Hepatocyte (in vitro differentiated cells): ENCODE measurements at places on chromosomes 7 and 10.
A peak's percentile ranks its signal among the peaks of the same experiment; 100 is the strongest.

DNA sequence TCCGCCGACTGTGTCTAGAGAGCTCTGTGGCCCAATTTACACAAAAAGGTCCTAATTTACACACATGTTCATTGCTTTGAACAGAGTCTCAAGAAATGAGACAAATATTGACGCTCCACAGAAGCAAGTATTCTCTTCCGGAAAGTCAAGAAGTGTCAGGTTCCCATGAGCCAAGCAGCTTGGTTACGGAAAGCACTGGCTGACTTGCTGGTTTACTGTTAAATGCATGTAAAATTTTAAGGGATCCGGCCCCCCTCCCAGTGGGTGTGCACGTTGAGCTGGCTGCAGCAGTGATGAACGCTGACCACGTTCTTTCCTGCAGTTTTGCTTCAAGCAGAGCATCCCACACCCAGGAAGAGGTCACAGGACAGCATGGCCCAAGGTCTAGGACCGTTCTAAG is 76.8 kb downstream of the DIP2C start:
- DNase-seq: no peak

DNA sequence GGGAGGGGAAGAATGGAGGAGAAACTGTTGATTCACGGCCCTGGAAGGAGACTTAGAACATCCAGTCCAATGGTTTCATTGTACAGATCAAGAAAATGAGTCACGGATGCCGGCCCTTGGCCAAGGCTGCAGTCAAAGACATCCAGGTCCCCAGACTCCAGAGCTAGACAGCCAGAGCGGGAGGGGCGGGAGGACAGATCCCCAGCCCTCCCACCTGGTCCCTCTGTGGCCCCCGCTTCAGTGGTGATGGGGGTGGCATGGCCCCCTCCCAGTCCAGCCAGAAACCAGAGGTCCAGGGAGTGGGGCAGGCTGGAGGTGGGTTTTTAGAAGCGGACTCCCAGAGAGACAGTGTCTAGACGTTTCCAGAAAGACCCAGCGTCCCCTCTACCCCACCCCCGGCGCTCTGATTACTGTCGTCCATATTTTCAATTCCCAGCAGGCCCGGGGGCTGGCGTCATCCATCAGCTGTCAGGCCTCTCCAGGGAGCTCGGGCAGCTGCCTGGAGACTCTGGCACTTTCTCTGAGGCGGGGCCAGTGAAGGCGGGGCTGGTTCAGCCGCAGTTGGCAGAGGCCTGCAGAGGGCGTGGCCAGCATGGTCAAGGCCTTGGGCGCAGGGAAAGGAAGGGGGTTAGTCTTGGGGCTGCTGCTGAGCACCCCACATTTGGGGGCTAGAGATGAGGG is 8.0 kb upstream of the HSPB1 start:
- peak; percentile 89 for DNase-seq

DNA sequence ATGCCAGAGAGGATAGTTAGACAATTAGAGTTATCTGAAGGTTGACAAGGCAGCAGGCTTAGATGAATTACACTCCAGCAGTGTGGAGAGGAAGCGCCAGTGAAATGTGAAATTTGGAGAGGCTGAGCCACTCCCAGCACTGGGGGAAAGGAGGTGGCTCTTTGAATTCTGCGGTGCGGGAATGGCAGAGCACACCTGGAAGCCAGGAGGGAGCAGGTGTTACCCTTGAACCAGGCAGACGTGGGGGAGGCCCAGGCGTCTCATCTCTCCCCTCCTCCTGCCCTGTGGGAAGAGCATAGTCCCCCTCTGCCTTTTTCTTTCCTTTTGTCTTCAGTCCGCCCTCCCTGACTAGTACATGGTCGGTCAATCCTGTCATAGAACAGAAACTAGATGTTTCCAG is 203.1 kb downstream of the DPP6 start:
- no peak for DNase-seq

GRCh38 chr7:24428676-24429075 is 144.6 kb upstream of the PALS2 start:
- no peak for DNase-seq

DNA sequence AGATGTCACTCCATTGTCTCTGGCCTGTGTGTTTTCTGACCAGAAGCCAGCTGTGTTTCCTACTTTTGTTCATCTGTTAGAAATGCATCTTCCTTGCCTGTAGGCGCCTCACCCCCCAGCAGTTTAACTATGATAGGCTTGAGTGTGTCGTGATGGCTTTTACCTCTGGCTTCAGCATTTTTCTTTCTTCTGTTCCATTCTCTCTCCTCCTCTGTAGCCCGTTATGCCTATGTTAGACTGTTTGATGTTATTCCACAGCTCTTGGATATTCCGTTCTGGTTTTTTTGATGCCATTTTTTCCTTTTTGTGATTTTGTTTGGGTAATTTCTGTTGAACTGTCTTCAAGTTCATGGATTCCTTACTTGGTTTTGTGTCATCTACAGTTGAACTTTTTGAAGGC is 17.9 kb downstream of the MMP21 start:
- DNase-seq: no peak

DNA sequence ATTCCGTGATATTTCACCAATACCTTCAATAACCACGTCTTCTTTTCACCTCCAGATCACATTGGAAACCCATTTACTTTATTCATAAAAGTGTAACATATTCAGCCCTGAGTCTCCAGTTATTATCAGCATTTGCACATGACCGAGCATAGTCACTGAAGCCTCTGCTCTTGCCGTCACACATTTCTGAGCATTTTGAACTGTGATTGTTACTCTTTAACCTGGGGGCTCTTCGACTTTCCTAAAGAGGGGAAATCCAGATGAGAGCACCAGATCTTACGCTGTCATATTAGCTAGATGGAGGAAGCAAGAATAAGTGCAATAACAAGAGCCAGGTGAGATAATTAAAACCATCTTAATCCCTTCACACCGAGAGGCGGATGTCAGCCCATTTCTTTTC is 260.0 kb upstream of the NRP1 start:
- no peak for DNase-seq

GRCh38 chr10:126969310-126969709 is 64.1 kb downstream of the DOCK1 start:
- peak; percentile 31 for DNase-seq

DNA sequence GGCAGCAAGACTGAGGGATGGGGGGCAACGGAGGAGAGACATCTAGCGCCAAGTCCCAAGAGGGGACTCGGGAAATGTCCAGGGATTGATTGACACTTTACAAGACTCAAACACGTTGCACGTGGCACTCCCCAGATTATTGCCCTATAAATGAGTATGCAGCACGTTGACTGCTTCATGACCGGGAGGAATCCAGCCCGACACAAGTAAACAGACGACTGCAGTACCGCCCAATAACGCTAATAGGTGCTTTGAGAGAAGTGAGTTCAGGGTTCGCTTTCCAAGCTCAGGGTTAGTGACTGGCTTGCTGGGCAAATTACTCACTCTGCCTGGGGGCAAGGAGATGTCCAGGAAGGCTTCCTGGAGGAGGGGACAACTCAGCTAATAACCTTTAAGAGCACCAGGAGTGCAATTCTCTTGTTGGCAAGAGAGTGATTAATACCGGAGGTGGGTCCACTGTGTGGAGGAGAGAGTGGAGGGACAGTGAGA is 73.3 kb upstream of the MYL10 start:
- peak; percentile 78 for DNase-seq

GRCh38 chr10:92175164-92175563 is 115.7 kb downstream of the CPEB3 start:
- no peak for DNase-seq

GRCh38 chr7:11616466-11616865 is 215.5 kb downstream of the THSD7A start:
- no peak for DNase-seq

DNA sequence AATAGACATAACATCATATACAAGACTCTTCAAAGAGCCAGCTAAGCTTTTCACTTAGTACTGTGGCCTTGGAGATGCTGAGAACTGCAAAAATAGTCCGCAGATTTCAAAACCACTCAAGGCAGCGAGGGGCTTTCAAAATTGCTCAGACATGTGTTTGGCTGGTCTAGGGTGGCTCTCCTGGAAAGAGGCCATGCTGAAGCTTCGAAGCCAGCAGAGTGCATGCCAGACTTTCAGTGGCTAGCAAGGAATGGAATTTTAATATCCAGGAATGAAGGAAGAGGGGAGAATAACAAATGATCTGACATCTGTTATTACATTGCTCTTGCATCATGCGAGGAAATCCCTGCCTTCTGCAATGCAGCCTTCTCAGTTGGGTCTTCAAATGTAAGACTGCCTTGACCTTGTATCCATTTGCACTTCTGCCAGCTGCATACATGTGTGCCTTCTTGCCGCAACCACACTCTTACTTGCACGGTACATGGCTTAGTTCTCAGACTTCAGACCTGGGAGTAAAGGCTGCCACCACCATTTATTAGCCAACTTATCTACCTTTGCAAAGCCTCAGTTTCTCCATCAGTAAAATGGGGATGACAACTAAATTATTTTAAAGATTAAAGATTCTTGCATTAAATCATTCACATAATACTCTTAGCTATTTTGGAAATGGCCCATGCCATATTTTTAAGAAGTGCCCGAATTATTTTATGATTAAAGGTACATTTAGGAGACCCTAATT is 55.9 kb downstream of the ITIH5 start:
- peak; percentile 66 for DNase-seq

- no peak for DNase-seq
Observed at GRCh38 chr10:59456199-59456598, 93.8 kb upstream of the FAM13C start.

DNA sequence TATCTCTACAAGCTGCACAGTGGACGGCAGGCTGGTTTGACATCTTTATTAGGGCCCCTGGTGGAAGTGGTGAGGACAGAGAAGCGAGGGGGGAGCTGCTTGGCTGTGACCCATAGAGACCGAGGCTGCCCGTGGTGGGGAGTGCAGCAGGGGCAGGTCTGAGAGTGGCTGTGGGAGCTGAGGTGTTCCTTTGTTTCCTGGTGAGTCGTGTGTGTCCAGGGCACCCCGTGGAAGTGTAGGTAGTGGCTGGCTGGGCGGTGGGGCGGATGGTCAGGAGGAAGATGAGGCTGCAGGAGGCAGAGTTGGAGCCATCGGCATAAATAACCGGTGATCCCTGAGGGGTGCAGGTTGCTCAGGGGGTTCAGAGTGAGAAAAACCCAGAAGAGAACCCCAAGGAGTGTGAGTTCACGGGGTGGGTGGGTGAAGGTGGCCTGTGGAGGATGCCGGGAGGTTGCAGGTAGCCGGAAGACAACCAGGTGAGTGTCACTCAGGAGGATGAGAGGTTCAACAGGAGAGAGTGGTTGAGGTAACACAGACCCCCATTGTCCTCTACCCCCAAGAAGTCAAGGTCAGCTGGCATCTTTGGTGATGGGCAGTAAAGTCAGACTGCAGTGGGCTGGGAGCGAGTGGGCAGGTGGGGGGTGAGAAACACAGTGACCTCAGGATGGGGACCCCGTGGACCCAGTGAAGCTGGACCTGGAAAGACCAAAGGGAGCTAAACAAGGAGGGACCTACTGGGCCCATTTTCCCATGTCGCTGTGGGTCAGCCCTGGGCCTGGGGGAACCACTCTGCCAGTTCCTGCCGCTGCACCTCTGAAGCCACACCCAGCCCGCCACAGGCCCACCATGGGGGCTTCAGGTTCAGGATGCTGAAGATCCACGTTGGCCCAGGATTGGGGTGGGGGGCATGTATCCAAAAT is 7.8 kb downstream of the ATP6V0E2 start:
- peak; percentile 5 for DNase-seq

- no peak for DNase-seq
Observed at GRCh38 chr7:11345621-11346020, 371.9 kb downstream of the PHF14 start.

DNA sequence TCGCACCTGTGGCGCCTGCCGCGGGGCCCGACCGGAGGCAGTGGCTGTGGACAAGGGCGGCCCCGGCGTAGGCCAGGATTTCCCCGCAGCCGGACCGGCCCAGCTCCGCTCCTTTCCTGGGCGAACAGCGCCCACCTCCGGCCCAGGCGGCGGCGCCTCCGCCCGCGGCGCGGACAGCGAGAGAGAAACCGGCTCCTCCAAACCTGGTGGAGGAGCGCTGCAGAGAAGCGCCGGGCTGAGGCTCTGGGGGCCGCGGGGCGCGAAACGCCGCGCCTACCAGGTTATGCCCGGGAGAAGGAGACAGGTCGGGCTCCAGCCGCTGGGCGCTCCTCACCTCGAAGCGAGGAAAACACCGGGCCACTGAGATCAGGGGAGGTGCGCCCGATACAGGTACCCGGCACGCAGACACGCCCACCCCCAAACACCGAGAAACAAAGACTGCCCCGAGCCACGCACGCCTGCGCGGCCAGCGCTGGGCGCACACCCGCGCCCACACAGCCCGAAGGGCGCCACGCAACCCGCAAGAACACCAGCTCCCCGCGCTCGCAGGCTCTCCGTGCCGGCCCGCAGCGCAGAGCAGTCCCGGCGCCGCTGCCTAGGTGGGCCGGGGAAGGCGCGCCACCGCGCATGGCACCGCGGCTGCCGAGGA is 3.3 kb downstream of the GRID1 start:
- DNase-seq: peak; percentile 81

DNA sequence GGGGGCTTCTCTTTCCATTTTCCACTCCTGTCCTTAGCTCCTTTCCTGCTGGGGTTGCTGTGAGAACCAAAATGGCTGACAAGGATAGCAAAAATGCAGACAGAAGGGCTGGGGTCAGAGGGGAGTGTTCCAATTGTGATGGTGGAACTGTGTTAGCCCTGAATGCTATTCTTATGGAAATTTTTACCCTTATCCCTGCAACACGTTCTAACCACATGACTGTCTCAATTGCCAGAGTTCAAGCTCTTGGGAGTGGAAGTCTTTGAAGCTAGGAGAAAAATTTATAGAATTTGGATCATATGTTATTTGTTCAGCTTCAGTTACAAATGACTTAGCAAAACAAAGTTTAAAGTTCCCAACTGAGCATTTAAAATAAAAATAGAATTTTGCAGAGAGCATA is 134.1 kb downstream of the ADCYAP1R1 start:
- DNase-seq: no peak

GRCh38 chr10:48554656-48555055 is 50.2 kb downstream of the ARHGAP22 start:
- DNase-seq: no peak

DNA sequence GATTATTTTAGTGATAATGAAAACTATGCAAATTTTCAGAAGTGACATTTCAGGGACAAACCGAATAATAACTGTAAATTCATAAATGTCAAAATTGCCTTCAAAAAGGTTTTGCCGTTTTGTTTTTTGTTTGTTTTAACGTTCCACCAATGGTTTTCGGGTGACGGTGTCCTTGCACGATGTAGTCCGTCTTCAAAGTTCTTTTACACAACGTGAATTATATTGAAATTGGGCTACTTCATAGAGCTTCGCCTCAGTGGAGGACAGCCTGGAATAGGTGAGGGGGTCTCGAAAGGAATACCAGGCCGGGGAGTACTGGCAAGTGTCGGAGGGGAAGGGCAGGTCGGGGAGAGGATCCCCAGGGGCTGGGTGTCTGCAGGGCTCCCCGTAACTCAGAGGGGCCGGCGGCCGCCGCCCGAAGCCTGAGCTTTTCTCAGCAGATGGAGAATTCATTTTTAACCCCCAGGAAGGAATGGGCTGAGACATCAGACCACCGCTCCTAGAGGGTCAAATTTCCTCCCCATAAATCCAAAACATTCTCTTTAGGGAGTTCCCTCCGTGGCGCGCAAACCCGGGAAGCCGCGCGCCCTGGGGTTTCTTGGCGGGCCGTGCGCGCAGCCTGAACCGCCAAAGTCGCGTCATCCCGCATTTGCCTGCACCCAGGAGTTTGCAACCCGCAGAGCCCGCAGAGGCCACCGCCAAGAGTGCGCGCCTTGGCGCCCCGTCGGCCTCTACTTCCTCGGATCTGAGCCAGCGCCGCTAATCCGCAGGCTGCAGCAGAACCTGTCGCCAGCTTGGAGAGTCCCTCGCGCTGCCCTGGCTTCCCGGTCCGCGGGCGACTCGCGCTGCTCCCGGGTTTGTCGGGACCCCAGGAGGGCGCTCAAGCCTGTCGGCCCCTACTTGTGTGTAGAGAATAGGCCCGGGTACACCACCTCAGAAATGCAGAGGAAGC is 17.3 kb upstream of the EVX1 start:
- no peak for DNase-seq

- DNase-seq: peak; percentile 54
Observed at GRCh38 chr7:108347616-108348015, 108.6 kb downstream of the NRCAM start.
